ENCODE measurements at places on chromosomes 6 and 20.

GRCh38 chr20:40287683-40288082, 401.4 kb downstream of the MAFB start:
- DNase-seq, result no peak
- H3K4me1 ChIP-seq, result peaks cover 3% of the 10 kb centered on the region
- no peaks in the 10 kb centered on the region for H3K27me3 ChIP-seq
- no peak overlapping the region for H3K27ac ChIP-seq

DNA sequence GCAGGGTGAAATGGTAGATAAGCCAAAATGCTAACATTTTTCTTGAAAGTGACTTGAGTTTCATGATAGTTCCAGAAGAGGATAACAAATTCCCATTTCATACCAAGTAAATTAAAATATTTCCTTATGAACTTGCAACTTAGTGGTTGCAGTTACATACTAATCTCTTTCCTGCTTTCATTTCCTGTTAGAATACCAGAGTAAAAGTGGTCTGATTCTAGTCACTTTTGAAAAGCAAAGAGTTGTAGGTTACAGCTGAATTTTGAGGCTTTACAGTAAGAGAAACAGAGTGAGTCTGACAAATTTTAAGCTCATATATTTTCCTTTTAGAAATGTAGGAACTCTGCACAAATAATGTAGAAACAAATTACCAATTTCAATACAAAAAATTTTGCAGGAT, 117.4 kb downstream of the ZFAND3 start:
- DNase-seq, result no peak
- H3K36me3 ChIP-seq, result no peaks in the 10 kb centered on the region

DNA sequence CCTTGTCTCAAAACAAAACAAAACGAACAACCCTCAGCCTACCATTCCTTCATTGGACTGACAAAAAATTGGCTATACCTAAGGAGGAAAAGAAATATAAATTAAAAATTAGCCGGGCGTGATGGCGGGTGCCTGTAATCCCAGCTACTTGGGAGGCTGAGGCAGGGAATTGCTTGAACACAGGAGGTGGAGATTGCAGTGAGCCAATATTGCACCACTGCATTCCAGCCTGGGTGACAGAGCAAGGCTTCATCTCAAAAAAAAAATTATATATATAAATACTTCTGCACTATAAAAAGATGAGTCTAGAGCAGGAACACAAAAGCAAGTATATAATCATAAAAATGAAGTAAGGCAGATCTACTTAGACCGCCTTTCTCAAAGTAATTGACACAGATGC, 109.8 kb downstream of the CRYBG1 start:
- no peak overlapping the region for H3K27ac ChIP-seq
- DNase-seq, result no peak
- H3K36me3 ChIP-seq, result no peaks in the 10 kb centered on the region
- H3K4me3 ChIP-seq, result no peak overlapping the region

DNA sequence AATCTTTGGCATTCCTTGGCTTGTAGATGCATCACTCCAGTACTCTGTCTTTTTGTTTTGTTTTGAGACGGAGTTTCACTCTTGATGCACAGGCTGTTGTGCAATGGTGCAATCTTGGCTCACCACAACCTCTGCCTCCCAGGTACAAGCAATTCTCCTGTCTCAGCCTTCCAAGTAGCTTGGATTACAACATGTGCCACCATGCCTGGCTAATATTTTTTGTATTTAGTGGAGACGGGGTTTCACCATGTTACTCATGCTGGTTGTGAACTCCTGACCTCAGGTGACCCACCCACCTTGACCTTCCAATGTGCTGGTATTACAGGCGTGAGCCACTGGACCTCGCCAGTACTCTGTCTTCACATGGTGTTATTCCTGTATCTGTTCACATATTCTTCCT, 35.8 kb upstream of the LGSN start:
- no peaks in the 10 kb centered on the region for H3K36me3 ChIP-seq
- no peaks in the 10 kb centered on the region for H3K27me3 ChIP-seq
- no peak overlapping the region for H3K27ac ChIP-seq
- no peaks in the 10 kb centered on the region for H3K4me1 ChIP-seq

DNA sequence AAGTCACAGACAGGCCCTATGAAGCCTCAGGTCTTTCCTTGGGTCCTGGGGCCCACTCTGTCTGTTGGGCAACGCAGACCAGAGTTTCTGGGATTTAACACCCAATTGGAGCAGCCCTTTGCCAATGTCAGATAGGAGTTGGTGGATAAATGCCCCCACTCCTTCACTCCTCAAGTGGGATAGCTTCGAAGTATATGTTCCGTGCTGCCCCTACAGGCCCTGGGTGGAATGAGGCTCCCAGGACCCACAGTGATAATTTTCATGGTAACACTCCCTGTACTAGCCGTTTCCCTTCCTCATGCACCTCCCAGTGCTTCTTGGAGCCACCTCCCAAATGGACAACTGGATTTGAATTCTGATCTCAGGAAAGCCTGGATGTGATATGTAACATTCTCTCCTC, 145.4 kb downstream of the FOXA2 start:
- no peak overlapping the region for H3K4me3 ChIP-seq
- H3K36me3 ChIP-seq, result no peaks in the 10 kb centered on the region
- H3K27me3 ChIP-seq, result no peaks in the 10 kb centered on the region
- DNase-seq, result no peak
